ENCODE measurements at places on chromosomes 3 and 15.

GRCh38 chr3:29005862-29006261, 275.0 kb upstream of the RBMS3 start:
- no peak for DNase-seq

DNA sequence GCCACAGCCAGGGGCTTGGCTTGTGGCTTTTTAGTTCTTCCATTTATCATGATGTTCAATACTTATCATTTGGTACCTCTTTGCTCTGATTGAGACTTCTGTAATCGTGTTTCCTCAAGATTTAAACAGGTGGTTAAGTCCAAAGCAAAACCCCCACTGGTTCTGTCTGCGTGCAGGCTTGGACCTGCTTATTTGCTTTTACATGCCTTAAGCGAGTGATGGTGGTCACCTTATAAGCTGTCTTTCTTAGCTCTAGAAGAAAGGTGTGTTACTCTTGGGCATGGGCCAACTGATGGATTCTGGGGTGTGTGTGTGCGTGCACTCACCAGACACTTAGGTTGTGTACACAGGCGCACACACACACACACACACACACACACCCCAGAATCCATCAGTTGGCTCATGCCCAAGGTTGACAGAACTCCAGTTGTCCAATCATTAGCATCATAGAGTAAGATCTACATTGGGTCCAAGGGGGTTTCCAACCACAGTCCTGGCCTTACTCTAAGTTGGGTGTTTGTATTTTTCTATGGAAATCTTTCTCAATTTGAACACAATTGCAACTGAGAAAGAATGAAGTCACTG, 1.2 kb downstream of the MYZAP start:
- no peak for DNase-seq

- no peak for DNase-seq
Measured at GRCh38 chr15:69725275-69725674, 272.7 kb downstream of the RPLP1 start.

DNA sequence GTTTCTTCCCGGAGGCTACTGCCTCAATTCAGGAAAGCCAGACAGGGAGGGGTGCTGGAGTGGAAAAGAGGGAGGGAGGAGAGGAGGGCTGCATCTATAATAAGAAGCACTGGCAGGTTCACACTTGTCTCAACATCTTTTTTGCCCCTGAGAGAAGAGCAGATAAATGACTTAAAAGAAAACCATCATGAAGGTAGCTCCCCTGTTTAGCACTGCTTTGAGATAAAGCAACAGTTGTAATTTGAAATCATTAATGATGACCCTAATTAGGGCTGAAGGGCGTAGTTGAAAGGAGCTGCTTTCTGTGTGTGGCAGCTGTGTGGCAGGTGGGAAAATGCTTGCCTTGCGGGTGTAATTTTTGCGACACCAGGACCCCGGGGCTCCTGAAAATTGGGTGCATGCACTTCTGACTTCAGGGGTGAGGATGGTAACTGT, 222.8 kb upstream of the IL12A start:
- no peak for DNase-seq

DNA sequence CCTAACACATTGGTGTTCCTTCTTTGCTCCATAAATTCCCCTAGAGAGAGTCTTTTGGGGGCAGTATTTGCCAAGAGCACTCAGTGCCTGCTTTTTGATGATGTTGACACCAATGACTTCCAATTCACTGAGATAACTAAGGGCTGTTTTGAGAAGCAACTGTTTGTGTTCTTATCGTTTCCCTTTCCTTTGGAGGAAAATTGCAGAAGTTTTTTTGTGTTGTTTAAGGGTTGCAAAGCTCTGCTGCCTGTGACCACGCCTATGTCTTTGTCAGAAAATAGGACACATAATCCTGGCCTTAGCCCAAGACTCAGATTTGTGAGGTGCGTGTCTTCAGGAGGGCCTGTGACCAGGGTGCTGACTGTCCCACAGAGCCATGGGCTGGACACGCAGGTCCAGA, 99.6 kb downstream of the FAM43A start:
- DNase-seq: no peak

- DNase-seq: no peak
Measured at GRCh38 chr3:10012106-10012505, 14.1 kb upstream of the FANCD2 start.

GRCh38 chr3:4584456-4585249, 91.5 kb downstream of the ITPR1 start:
- DNase-seq: no peak

DNA sequence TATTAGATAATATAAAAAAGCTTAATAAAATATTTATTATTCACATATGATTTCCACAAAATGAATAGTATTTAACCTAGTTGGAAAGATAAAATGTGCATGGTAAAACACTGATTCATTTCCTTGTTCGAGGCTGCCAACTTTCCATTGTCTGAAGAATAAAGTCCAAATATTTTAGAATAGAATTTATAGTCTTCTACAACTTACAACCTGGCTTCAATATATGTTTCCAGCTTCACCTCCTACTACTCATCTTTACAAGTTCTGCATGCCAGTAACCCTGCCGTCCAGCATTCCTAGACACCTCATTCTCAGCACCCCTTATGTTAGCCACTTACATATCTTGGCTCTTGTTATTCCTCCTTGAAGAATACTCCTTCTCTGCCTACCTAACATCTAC, 244.5 kb downstream of the FGF12 start:
- DNase-seq: no peak

DNA sequence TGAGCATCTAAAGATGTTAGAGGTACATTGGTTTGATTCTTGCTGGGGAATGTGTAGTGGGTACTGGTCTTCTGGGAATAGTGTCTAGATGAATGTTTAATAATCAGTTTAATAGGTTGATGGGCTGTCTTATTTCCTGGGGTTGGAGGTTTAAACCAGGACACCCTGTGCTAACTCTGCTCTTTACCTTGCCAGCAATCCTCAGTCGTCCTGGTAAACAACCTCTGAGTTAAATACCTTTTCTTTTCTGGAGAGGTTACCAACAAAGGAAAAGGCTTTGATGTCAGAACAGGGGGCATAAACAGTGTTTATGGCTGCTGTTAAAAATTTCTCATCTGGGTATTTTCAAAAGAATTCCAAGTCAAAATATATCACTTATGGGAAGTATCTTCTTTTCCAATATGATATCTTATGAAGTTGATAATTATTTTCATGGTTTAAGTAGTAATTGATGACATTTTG, 23.5 kb downstream of the MITF start:
- DNase-seq: no peak

Data from T-helper 2 cell (primary cell).